Muscle of leg (tissue), 16 donors: ENCODE measurements at places on chromosomes 1 and 21. TPM values are rescaled to one million over a fixed set of nuclear protein-coding genes. Genes with fewer than 3 reads are reported as not detected.

GRCh38 chr21:45126204-45126626 is 51.8 kb downstream of the ADARB1 start:
- peak; percentile 56 for DNase-seq

GRCh38 chr1:171083222-171083621 is 7.5 kb upstream of the FMO3 start:
- peak; percentile 20 for DNase-seq

GRCh38 chr21:44347911-44348451 is 5.4 kb upstream of the TRPM2 start:
- DNase-seq, result no peak

DNA sequence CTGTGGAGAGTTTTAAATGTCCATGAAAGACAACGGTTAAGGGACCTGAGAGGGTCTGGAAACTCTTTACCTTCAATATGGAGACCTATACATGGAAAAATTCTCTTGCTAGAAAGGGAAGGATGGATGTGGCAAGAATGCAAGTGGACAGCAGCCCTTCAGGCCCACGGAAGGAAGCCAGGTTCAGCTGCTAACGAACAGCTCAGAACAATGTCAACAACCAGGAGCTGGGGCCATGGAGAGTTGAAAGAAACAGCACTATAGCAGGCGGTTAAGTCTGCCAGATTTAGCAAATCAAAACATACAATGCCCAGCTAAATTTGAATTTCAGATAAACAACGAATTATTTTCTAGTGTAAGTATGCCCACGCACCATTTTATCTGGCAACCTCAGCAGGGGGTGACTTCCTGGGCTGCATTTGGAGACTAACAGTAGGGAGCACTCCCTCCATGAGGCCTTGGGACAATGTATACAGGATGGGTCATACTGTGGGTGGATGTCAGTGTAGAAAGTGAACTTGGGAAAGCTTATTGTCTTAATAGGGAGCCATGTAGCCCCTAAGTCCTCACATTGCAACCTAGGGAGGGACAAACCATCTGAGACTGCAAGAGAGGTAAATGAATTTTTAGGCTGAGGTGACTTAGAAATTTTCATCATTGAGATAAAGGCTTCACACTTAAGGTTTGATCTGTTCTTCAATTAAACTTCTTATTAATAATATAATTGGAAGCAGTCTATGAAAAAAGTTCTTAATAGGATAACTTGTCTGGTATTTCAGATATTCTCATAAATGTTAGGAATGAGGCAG is 7.8 kb upstream of the H3-3A start:
- no peak for DNase-seq

- no peak for DNase-seq
Measured at GRCh38 chr1:99749504-99750347, 16.7 kb downstream of the FRRS1 start.

- DNase-seq, result no peak
Measured at GRCh38 chr21:44392185-44392584, 38.8 kb downstream of the TRPM2 start.

DNA sequence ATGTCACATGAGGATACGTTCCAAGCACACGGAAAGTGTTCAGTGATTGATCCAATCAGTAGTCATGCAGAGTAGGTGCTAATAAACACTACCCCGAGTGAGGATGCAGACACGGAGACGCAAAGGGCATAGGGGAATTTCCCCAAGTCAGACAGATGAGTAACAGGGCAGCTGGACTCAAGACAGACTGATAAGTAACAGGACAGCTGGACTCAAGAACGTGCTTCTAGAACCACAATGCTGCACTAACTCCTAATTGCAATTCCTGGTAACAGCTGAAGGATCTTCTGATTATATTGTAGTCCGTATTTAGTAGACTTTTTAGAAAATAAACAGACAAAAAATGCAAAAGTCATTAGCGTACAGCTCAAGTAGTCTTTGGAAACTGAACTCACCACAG is 1.9 kb upstream of the OR2T10 start:
- DNase-seq, result no peak

DNA sequence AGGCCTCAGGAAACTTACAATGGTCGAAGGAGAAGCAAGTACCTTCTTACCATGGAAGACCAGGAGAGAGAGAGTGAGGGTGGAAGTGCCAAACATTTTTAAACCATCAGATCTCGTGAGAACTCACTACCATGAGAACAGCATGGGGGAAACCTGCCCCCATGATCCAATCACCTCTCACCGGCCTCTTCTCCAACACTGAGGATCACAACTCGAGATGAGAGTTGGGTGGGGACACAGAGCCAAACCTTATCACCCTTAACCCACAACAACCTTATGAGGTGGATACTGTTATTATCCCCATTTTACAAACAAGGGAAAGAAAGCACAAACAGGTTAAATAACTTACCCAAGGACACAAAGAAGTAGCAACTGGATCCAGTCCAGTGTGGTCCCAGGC is 80.5 kb downstream of the MPZL1 start:
- no peak for DNase-seq

DNA sequence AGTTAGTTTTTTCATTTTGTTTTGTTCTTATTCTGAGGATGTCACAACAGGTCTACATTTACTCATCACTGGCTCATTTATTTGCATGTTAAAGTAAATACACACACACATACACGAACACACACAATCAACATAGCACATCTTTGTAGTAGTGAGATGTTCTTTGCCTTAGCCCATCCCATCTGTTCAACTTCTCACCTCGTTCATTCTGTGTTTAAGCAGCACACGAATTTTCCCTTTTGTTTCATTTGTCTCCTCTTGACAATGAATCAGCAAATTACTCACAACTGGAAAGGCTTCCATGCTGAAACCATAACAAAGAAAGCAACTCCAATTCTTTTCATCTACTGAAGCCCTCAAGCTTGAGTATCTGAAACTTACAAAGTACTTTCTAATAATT is 133.3 kb upstream of the CHRM3 start:
- no peak for DNase-seq

DNA sequence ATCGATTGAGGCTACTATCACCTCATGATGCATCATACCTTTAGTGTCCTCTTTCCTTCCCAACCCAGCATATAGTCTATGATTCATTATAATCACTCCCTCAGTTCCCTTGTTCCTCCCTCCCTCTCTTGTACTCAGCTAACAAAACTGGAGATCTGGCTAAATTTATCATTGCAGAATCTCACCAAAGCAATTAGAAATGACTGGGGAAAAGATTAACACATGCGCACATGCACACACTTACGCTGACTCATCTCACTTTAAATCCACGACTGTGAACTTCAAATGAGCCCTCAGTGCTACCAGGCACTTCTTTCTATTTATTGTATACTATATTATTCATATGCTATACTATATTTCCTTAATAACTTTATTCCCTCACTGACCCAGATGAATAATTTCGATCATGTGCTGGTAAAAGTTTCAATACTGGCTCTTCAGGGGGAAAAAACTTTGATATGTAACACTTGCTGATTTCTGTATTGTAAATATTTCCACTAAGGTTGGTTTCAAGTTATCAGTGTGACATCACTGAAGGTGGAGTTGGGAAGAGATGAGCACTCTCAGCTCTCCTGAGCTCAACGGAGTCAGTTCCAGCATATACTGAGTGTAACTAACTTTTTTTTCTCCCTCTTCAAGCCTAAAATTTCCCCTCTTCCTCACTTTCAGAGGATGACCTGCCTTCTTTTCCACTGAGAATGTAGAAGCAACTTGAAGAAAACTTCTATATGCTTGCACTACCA is 613.7 kb upstream of the B3GALT2 start:
- no peak for DNase-seq

- no peak for DNase-seq
Measured at GRCh38 chr1:12438349-12438924, 179.6 kb downstream of the DHRS3 start.

GRCh38 chr1:91611483-91611917 is 110.8 kb downstream of the CDC7 start:
- DNase-seq, result peak; percentile 48

DNA sequence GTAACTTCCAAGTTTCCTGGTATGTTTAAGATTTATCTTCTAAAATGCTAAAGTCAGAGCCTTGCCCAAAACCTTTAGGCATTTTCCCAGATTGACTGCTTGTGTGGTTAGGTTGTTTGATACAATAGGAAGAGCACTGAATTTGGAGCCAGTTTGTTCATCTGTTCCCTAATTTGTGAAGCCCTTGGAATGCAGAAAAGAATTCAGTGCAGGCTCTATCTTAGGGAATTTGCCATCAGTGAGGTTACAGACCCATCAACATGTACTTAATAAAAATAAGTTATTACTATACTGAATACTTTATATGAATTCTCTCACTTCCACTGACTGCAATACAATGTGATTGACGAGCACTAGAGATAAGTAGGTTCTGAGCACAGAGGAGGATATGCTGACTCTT is 120.2 kb downstream of the PIK3R3 start:
- DNase-seq, result no peak

- no peak for DNase-seq
Measured at GRCh38 chr1:71086331-71086730, 5.5 kb upstream of the ZRANB2 start.

GRCh38 chr1:172657586-172657985 is 1.3 kb upstream of the FASLG start:
- no peak for DNase-seq

- no peak for DNase-seq
Measured at GRCh38 chr1:224528900-224529299, 87.2 kb upstream of the CNIH3 start.

- DNase-seq, result no peak
Measured at GRCh38 chr21:46068516-46069079, 29.3 kb upstream of the COL6A2 start.

DNA sequence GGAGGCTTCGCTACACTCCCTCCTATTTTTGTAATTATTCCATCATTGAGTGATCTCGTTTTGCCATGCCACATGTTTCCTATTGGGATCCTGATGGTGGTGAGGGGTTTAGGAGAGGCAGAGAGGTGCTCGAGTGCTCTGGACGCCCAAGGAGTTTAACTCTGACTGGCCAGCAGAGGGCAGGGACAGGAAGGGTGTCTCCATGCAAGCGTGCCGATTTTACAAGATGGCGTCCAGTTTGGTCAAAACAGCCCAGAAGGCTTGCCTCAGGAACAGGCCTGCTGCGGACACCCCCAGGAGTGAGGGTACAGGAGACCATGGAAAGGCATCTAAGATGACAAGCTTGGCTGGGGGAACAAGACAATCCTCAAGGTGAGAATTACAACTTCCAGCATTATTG is 33.8 kb upstream of the KCNE2 start:
- DNase-seq, result no peak

DNA sequence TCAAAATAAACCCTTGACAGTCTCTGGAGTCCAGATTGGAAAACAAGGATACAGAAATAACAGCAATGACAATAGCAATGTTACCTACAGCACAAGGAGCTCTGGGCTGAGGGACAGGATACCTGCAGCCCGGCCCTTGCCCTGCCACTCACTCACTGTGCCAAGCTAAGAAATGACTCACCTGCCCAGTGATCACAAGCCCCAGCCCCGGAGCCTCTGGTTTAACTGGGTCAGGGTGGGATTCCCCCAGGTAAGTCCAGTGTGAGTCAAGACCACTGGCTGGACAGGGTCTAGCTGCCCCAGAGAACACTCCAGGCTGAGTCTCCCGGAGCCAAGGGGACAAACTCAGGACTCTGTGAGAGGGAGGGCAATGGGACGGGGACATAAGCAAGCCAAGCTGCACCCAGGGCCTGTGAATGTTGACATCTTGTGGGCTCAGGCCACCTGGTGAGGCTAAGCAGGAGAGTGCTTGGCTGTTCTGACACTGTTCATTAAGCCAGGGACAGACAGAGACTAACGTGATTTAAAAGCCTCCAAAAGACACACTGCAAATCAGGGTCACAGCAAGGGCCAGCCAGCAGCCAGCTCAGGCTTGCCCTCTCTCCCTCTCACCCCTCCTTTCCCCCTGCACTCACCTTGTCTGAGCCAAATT is 64.1 kb downstream of the MIS18A start:
- DNase-seq, result no peak

GRCh38 chr1:32665915-32666314 is 14.9 kb downstream of the RBBP4 start:
- DNase-seq, result no peak

GRCh38 chr21:36790616-36791015 is 91.7 kb downstream of the SIM2 start:
- DNase-seq, result peak; percentile 31

- DNase-seq, result peak; percentile 49
Measured at GRCh38 chr1:202235856-202236837, 42.5 kb downstream of the LGR6 start.

GRCh38 chr1:168301664-168302320 is 21.1 kb downstream of the TBX19 start:
- DNase-seq, result no peak

GRCh38 chr1:7403265-7404045 is 367.6 kb upstream of the VAMP3 start:
- DNase-seq, result no peak

DNA sequence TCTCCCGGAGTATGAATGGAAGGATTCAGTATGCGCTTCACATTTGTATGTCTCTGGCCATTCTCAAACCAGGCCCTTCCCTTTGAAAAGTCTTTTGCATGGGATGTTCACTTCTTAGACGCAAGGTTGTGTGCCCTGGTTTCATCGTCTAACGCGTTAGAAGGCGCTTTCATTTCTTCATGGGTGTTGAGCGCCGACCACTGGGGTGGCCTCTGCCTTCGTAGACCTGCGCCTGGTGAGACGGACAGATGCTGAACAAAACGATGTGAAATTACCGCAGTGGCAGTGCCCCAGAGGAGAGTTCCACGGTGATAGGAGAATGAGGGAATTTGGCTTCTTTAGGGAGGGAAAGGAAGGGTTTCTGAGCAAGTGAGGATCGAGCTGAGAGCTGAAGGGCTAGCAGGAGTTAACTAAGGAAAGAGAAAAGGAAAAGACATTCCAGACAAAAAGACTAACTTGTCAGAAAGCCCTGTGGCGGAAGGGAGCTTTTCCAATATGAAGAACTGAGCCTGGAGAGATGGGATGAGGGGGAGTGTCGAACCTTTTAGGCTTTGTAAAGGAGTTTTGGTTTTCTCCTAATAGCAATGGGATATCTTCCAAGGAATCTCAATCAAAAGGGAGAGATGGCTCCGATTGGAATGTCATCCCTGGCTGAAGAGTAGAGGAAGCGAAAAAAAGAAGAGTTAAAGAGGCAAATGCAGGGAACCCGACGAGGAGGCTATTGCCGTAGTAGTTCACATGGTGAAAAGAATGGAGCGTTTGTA is 951 bp downstream of the GGPS1 start:
- DNase-seq, result peak; percentile 44

GRCh38 chr1:5220421-5220820 is 566.0 kb downstream of the AJAP1 start:
- DNase-seq, result no peak

- peak; percentile 22 for DNase-seq
Measured at GRCh38 chr1:88800382-88801051, 90.8 kb downstream of the GTF2B start.

GRCh38 chr1:48750109-48750508 is 26.6 kb downstream of the BEND5 start:
- DNase-seq, result no peak

- DNase-seq, result peak; percentile 1
Measured at GRCh38 chr1:246947255-246947654, 15.5 kb upstream of the AHCTF1 start.

GRCh38 chr1:95183952-95184351 is 50.1 kb upstream of the RWDD3 start:
- DNase-seq, result peak; percentile 55

The KRTAP19-1 gene
- total RNA-seq, result not detected

The PTGS2 gene
- total RNA-seq, result 1.1 TPM

The LAX1 gene
- 0.22 TPM for total RNA-seq

The LHX8 gene
- 0.09 TPM for total RNA-seq

The MYOM3 gene
- 302 TPM for total RNA-seq

The GPR37L1 gene
- total RNA-seq, result 0.04 TPM

The LEPR gene
- 15.5 TPM for total RNA-seq

The SLAMF6 gene
- 0.13 TPM for total RNA-seq

The OXCT2 gene
- total RNA-seq, result 0.44 TPM

The RAB42 gene
- 8.7 TPM for total RNA-seq

The AMPD1 gene
- total RNA-seq, result 49.3 TPM

The TNFRSF4 gene
- 3.2 TPM for total RNA-seq

The PTGER3 gene
- total RNA-seq, result 1.4 TPM

The HMCN1 gene
- 11.6 TPM for total RNA-seq
